Activated CD4-positive, alpha-beta T cell treated with anti-CD3 and anti-CD28 coated beads for 36 hours (primary cell): ENCODE measurements at places on chromosomes 16 and 17. TPM values are rescaled to one million over a fixed set of nuclear protein-coding genes. Genes with fewer than 3 reads are reported as not detected.

DNA sequence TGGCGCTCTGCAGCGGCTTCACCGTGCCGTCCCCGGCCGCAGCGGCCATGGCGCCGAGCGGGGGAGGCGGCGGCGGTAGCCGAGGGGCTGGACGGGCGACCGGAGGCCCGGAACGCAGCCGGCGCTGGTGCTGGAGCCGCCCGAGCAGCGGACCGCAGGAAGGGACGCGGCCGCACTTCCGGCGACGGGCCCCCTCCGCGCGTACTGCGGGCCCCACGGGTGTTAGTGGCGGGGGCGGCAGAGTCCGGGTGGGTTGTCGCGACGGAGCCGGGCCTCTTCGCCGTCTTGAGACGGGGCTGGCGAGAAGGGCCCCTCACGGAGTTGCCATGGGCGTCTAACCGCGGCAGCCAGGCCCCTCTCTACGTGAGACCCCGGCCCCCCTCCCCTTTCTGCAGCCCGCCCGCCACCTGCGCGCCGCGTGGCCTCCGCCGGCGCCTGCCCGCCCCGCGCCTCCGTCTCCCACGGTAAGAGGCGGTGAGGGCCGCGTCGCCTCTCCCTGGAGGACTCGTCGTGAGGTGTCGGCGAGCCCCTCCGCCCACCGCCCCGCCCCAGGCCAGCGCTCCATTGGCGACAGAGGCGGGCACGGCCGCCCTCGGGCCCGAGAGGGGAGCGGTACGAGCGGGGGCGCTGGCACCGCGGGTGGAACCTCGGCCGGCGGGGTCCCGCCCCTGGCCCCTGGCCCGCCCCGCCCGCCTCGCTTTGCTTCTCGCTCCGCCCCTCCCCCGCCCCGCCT, at the start of the genes VPS9D1 and ZNF276:
Gene VPS9D1 (minus strand): TSS at position 86 of the 733 bp plus-strand sequence. CDS start 37 bp downstream, at position 49.
Gene ZNF276 (plus strand): TSS at position 725 of the 733 bp plus-strand sequence. CDS start 104 bp downstream, outside the sequence.
- peak within 1 kb of the TSS; percentile 85 for H3K4me3 ChIP-seq
- H3K36me3 ChIP-seq, result peaks cover 32% of the 10 kb centered on the region
- H3K27ac ChIP-seq, result peak within 1 kb of the TSS; percentile 84
- H3K4me1 ChIP-seq, result peaks cover 40% of the 10 kb centered on the region
- DNase-seq, result peak; percentile 92

DNA sequence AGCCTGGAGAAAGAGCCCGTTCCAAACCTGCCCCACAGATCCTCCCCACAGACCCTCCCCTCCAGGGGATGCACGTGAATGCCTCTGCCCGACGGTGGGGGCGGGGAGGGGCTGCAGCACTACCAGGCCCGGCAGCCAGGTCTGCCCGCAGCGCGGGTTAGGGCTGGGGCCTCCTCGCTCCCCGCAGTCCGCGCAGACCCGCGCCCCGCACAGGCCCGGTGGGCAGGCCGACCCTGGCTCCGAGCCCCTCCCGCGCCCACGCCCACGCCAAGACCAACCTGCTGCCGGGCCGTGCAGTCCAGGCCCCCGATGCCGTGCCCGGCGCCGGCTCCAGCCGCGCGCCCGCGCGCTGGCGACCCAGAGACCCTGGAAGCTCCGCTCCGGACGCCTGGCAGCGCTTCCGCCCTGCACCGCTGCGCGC, at the start of gene RPUSD1:
Gene RPUSD1 (minus strand): TSS at position 404 of the 421 bp plus-strand sequence. CDS start 644 bp downstream, outside the sequence.
- peak within 1 kb of the TSS; percentile 78 for H3K27ac ChIP-seq
- H3K27me3 ChIP-seq, result no peaks in the 10 kb centered on the region
- peaks cover 16% of the 10 kb centered on the region for H3K36me3 ChIP-seq

Gene CHST5
- 0.40 TPM for total RNA-seq

Gene ITGA2B
- 1.7 TPM for total RNA-seq

Gene OGFOD1
- 56.2 TPM for total RNA-seq

- no peaks in the 10 kb centered on the region for H3K27me3 ChIP-seq
- peak; percentile 81 for DNase-seq
- peak overlapping the region; percentile 71 for H3K4me3 ChIP-seq
- H3K27ac ChIP-seq, result peak overlapping the region; percentile 88
These were observed 3.4 kb downstream of the NOD2 start for GRCh38 chr16:50696575-50697420.

DNA sequence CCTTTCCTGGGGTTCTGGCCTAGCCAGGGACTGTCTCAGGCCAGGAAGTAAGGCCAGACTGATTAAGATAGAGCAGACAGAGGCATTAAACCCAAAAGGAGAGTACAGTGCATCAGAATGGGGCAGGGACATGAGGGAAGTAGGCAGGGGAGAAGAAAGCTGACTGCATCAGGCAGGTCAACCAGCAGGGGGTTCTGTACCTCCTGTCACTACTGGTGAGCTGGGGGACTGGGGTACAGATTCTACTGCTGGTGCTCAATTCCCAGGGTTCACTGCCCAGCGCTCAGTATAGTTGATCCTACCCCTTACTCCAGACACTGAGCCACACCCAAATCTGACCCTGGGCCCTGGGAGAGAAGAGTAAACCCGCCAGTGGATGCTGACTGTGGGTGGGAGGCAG, 12.9 kb upstream of the MTMR4 start:
- H3K4me3 ChIP-seq, result no peak overlapping the region
- no peak overlapping the region for H3K27ac ChIP-seq
- H3K27me3 ChIP-seq, result no peaks in the 10 kb centered on the region
- no peaks in the 10 kb centered on the region for H3K4me1 ChIP-seq

Gene EVPLL
- total RNA-seq, result 0.37 TPM

- no peak overlapping the region for H3K4me3 ChIP-seq
- no peak overlapping the region for H3K27ac ChIP-seq
- DNase-seq, result no peak
- H3K4me1 ChIP-seq, result no peaks in the 10 kb centered on the region
- H3K36me3 ChIP-seq, result no peaks in the 10 kb centered on the region
These were observed 6.9 kb upstream of the WDR59 start for GRCh38 chr16:74991593-74992403.

Gene HS3ST3A1
- 0.27 TPM for total RNA-seq

Gene DNAI2
- 0.49 TPM for total RNA-seq

Gene MEOX1
- total RNA-seq, result 0.34 TPM

DNA sequence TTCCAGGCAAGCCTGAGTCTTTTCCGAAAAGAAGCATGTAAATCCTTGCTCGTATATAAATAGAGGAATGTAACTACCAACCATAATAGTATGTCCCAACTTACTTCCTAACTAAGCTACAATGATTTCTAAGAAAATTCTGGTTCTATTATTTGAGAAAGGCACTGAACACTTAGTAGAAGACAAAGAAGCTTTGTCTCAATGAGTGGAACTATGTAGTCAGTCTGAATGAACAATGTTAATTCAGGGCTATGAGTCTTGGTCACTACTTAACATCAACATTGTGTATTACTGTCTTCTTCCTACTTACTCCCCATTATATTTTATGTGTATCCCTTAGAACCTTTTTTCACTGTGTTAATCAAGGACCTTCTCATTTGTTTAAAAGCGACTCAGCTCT, 206.0 kb downstream of the CYB561 start:
- peaks cover 16% of the 10 kb centered on the region for H3K36me3 ChIP-seq
- DNase-seq, result no peak
- no peak overlapping the region for H3K27ac ChIP-seq

Gene GAST
- not detected for total RNA-seq

GRCh38 chr17:79628861-79629547, 18.2 kb upstream of the RBFOX3 start:
- no peak overlapping the region for H3K27ac ChIP-seq
- H3K27me3 ChIP-seq, result peaks cover 7% of the 10 kb centered on the region
- no peak overlapping the region for H3K4me3 ChIP-seq
- DNase-seq, result no peak
- no peaks in the 10 kb centered on the region for H3K4me1 ChIP-seq
- no peaks in the 10 kb centered on the region for H3K36me3 ChIP-seq

DNA sequence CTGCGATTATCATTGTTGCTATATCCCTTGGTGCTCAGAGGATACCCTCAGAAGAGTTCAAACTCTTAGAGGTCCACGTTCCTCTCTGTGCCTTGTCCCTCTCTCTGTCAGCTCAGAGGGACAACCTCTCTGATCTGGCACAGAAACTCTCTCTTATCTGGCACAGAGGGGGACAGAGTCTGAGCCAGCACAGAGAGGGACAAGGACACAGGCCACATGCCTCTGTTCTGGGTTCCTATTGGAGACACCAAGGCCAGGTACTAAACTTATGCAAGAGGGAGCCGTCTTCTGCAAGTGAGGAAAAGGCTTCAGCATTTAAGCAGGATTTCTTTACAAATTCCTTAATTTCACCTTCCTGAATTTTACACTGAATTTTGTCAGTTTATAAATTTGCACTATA, 565.2 kb downstream of the TOX3 start:
- H3K4me1 ChIP-seq, result no peaks in the 10 kb centered on the region
- H3K27ac ChIP-seq, result no peak overlapping the region
- H3K36me3 ChIP-seq, result no peaks in the 10 kb centered on the region
- no peak overlapping the region for H3K4me3 ChIP-seq
- DNase-seq, result no peak

DNA sequence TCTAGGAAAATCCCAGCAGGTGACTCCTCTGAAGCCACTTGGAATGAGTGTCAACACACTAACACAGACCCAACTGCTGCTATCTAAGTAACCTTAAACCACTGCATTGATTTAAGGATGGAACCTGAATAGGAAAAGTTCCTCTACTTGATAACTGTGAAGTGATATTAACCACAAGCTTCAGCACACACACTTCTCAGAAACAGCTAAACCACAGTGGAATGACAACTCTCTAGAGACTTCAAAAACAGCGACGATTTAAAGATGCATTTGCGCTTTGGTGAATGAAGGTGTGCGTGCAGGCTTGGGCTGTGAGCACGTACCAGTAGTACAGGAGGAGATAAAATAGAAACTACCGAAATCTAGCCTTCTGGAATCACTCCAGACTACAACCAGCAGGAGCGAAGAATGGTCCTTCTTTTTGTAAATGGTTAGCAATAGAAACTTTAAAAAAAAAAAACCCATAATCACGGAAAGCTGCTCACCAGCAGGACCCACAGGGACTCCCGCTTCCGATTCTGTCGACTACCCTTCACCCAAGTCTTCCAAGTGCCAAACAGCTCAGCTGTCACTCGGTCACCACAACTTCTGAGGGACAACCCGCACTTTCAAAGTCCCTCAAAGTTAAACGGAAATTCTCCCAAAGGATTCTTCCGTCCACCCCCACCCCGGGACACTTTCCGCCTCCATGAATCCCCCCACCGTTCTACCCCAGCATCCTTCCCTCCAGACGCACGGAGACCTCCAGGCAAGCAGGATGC, 137.7 kb upstream of the CORO6 start:
- peaks cover 16% of the 10 kb centered on the region for H3K36me3 ChIP-seq
- H3K27me3 ChIP-seq, result no peaks in the 10 kb centered on the region
- H3K27ac ChIP-seq, result peak overlapping the region; percentile 97
- peak overlapping the region; percentile 97 for H3K4me3 ChIP-seq
- peak; percentile 70 for DNase-seq

DNA sequence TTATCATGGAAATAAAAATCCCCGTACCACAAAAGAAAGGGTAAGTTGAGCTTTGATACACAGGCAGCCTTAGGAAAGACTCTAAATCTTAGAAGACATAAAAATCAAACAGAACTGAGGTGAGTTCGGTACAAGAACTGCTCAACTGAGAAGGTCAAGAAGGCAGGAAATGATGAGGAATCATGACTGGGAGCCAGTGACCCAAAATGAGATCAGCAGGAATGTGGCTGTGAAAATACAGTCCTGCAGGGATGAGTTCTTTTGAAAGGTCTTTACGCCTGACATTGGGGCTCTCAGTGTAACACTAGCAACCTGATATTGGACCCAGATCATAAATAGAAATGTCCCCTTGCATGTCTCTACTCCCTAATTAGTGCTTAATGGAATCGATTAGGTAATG, 56.3 kb upstream of the CDH11 start:
- no peaks in the 10 kb centered on the region for H3K27me3 ChIP-seq
- H3K27ac ChIP-seq, result no peak overlapping the region
- no peak for DNase-seq
- no peak overlapping the region for H3K4me3 ChIP-seq
- H3K4me1 ChIP-seq, result no peaks in the 10 kb centered on the region
- no peaks in the 10 kb centered on the region for H3K36me3 ChIP-seq

DNA sequence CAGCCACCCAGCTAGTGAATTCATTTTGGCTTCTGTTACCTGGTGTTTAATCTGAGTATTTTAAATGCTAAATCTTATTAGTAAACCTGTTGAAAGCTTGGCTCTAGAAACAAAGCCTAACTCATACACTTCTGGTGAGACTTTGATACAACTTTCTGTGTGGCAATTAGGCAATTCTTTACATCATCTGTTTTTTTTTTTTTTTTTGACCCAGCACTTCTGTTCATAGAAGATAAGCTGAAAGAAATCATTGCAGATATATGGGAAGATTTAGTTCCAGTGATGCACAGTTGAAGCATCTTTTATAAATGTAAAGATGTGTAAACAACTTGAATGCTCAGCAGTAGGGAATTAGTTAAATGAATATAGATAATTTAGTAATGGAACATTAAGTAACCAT, 21.7 kb upstream of the ABCC11 start:
- peaks cover 3% of the 10 kb centered on the region for H3K4me1 ChIP-seq
- H3K4me3 ChIP-seq, result no peak overlapping the region
- peaks cover 32% of the 10 kb centered on the region for H3K36me3 ChIP-seq
- no peak overlapping the region for H3K27ac ChIP-seq
- no peak for DNase-seq

DNA sequence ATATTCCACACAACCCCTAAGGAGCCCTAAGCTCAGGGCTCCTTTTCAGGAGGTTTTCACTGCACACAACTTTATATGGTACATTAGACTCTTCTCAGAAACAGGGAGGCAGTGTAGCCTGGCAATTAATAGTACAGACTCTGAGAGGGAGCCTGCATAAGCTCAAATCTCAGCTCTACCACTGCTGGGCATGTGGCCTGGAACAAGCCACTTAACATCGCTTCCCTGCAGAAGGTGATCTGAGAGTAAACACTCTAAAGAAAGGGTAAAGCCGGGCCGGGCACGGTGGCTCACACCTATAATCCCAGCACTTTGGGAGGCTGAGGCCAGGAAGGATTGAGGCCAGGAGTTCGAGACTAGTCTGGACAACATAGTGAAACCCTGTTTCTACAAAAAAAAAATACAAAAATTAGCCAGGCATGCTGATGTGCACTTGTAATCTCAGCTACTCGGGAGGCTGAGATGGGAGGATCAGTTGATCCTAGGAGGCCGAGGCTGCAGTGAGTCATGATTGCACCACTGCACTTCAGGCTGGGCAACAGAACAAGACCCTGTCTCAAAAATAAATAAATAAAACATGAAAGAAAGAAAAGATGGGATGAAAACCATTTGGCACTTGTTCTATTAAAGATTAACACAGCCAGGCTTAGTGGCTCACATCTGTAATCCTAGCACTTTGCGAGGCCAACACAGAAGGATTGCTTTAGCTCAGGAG, 70.7 kb upstream of the DNAJA2 start:
- peaks cover 2% of the 10 kb centered on the region for H3K27me3 ChIP-seq
- H3K36me3 ChIP-seq, result no peaks in the 10 kb centered on the region
- H3K4me3 ChIP-seq, result no peak overlapping the region
- H3K4me1 ChIP-seq, result peaks cover 14% of the 10 kb centered on the region
- no peak for DNase-seq

- DNase-seq, result no peak
- H3K4me3 ChIP-seq, result peak overlapping the region; percentile 60
- H3K27me3 ChIP-seq, result no peaks in the 10 kb centered on the region
- peak overlapping the region; percentile 98 for H3K27ac ChIP-seq
These were observed 217.4 kb downstream of the RPTOR start for GRCh38 chr17:80762076-80762475.

DNA sequence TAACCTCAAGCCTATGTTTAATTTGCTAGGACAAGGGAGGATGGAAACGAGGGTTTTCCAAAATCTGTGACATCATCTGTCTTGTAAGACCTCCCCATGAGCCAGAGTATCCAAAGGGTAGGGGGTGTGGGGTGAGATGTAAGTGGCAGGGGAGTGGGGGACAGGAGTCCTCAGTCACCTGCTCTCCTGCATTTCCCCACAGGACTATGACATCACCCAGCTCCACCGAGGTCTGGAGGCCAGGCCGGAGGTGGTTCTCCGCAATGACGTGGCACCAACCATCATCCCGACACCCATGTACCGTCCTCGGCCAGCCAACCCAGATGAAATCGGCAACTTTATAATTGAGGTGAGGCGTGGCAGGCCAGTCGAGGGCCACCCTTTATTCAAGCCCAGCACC, 41.5 kb upstream of the CDH1 start:
- peaks cover 2% of the 10 kb centered on the region for H3K27me3 ChIP-seq
- no peaks in the 10 kb centered on the region for H3K36me3 ChIP-seq
- no peaks in the 10 kb centered on the region for H3K4me1 ChIP-seq

Gene G6PC1
- total RNA-seq, result not detected
